ENCODE measurements at places on chromosomes 2 and 18.
A peak's percentile ranks its signal among the peaks of the same experiment; 100 is the strongest.

GRCh38 chr2:65424391-65424790, 8.0 kb downstream of the SPRED2 start:
- DNase-seq = no peak

DNA sequence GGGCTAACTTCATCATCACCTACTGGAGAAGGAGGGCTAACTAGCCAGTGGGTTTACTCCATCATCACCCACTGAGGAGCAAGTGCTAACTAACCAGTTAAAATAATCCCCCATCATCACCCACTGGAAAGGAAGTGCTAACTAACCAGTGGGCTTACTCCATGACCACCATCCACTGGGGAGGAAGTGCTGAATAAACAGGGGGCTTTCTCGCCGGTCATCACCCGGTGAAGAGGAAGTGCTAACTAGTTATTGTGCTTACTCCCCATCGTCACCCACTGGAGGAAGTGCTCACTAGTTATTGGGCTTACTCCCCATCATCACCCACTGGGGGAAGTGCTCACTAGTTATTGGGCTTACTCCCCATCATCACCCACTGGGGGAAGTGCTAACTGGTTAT, 124.4 kb upstream of the SALL3 start:
- DNase-seq = no peak

DNA sequence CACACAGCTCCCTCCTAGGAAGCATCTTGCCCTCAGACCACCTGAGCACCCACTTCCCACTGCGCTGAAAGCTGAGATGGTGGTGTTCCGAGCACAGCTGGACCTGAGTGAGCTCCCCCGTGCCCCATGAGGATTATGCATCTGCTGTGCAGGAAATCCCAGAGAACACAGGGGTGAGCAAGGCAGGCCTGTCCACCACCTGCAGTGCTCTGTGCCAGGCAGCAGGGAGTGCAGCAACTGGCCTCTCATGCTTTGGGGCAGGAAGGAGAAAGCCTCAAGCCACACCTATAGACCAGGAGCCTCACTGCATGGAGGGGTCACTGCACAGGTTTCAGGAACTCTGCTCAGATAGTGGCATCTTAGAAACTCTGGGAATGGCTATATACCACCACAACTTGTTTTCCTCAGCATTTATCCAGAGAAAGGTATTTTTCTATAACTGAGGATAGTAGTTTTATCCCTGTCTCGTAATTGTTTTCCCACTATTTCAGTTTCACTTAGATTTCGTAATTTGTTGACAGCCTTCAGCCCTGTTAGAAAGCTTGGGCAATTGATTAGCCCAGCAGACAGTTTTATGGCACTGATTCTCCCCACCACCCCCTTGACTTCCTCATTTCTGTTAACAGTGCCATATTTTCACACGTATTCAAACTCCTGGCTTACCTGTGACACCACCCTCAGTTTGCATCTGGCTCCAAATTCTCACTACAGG, 144.3 kb upstream of the DAPL1 start:
- no peak for DNase-seq

DNA sequence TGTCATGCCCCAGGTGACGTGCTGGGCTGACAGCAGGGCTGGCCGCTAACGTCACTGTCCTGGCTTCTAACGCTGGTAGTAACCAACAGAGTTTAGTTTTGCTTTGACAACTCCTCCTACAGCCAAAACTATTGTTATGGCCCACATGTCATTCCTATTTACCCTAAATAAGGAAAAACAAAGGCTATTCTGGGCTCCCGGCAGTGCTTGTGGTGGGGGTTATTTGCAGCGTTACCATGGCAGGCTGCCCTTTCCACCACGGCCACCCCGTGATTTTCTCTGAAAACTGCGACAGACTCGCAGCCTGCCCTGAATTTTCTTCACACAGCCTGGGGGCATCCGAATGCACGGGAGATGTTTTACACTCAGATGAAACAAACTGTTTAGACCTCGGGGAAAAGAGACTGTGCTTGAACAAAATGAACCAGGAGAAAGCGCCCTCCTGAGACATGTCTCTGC, 115.2 kb downstream of the FAM210A start:
- DNase-seq = peak; percentile 13

- DNase-seq = no peak
Observed at GRCh38 chr2:99275882-99276281, 20.4 kb upstream of the LYG2 start.

GRCh38 chr2:84194949-84195644, 264.0 kb downstream of the SUCLG1 start:
- no peak for DNase-seq

- DNase-seq = no peak
Observed at GRCh38 chr18:40120796-40121391, 1834.1 kb upstream of the PIK3C3 start.

GRCh38 chr2:19255481-19255880, 102.9 kb downstream of the OSR1 start:
- no peak for DNase-seq

DNA sequence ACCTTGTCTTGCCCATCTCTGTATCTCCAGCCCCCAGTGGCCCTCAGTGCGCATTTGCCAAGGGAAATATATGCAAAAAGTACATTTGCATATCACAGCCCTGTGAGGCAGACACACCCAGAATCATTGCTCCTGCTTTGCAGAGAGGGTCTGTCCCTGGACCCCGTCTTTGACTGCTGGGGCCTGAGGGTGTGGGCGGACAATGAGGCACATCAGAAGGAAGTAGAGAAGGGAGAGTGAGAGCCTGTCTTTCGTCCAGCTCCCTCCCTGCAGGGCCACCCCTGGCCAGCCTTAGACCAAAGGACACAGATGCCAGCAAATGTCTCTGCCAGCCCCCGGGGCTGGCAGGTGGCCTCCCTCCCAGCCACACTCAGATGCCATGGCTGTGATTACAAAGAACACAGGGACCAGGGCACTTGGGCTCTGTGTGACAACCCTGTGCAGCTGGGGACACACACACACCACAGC, 516.2 kb upstream of the MYT1L start:
- DNase-seq = no peak

- DNase-seq = no peak
Observed at GRCh38 chr2:157164370-157164769, 93.1 kb upstream of the GALNT5 start.

DNA sequence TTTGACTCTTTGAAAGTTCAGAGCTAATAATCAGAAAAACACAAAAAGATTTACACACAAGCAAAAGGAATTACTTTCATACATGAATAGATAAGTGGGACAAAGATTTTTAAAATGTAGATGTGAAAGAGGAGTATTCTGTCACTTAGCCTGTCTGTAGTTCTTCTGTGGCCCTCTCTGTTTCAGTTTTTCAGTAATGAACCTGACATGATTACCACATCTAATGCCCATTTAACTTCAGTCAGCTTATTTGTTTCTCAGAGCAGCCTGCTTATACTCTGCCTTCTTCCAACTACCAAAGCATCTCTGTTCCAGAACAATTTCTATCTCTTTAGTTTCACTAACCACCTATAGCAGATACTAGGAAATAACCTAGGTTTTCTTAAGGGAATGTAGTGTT, 34.4 kb upstream of the ACADL start:
- no peak for DNase-seq

GRCh38 chr2:143906850-143907249, 613.1 kb downstream of the ZEB2 start:
- DNase-seq = no peak

GRCh38 chr2:78992451-78992806, 33.1 kb upstream of the REG3G start:
- DNase-seq = no peak

GRCh38 chr2:96788442-96789244, 27.4 kb upstream of the CNNM3 start:
- DNase-seq = peak; percentile 2

DNA sequence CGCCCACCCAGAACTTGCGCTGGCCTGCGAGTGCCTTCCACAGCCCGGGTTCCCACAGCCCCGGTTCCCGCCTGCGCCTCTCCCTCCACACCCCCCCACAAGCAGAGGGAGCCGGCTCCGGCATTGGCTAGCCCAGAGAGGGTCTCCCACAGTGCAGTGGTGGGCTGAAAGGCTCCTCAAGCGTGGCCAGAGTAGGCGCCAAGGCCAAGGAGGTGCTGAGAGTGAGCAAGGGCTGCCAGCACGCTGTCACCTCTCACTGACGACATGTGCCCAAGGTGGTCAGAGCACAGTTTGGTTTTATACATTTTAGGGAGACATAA, 15.3 kb upstream of the PXDN start:
- no peak for DNase-seq

DNA sequence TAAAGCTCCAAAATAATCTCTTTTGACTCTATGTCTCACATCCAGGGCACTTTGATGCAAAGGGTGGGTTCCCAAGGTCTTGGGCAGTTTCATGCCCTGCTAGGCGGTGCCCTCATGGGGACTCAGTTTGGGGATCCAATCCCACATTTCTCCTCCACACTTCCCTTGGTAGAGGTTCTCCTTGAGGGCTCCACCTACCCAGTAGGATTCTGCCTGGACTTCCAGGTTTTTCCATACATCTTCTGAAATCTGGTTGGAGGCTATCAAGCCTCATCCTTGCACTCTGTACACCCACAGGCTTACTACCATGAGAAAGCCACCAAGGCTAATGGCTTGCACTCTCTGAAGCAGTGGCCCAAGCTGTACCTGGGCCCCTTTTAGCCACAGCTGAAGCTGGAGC, 49.8 kb upstream of the ERMN start:
- DNase-seq = no peak

DNA sequence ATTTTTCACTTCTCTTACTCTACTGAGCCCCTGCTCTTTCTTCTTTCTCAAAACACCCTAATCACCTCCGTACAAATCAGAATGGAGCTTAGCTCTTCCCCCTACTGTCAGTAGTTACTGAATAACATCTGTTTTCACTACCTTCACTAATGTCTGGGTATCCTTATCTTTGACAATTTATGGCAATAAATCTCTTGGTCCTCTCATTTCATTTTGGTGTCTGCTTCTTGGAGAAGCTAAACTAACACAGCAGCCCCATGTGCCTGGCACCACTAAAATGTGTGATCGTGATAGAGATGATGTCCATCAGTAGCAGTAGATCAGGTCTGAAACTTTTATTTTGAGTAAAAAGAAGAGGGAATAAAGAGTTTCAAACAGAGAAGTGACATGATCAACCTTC, 496.5 kb downstream of the PID1 start:
- DNase-seq = no peak

GRCh38 chr2:39620067-39620466, 45.6 kb upstream of the TMEM178A start:
- DNase-seq = peak; percentile 90

- DNase-seq = no peak
Observed at GRCh38 chr2:48116497-48116896, 210.2 kb upstream of the FBXO11 start.

DNA sequence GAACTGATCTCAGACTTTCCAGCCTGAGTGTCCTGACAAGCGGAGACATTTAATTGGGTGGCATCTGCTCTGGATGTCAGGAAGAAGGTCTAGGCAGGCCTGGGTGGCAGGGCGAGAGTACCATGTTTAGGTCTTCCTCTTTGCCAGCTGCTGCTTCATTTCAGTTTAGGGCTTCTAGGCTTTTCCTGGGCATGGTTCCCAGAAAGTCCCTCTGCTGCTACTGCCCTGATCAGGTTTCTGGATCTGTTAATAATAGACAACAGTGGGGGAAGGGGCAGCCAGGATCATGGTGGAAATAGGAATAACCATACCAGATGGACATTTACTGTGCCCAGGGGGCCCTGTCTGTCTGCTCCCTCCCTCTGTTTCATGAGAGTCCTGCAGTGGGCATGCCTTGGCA, 2.3 kb upstream of the PLCD4 start:
- DNase-seq = peak; percentile 45

- DNase-seq = no peak
Observed at GRCh38 chr2:70935468-70936164, at the start of gene ATP6V1B1. ATP6V1B1 (plus strand) TSS chr2:70935900; CDS start chr2:70935955, 55 bp downstream.

DNA sequence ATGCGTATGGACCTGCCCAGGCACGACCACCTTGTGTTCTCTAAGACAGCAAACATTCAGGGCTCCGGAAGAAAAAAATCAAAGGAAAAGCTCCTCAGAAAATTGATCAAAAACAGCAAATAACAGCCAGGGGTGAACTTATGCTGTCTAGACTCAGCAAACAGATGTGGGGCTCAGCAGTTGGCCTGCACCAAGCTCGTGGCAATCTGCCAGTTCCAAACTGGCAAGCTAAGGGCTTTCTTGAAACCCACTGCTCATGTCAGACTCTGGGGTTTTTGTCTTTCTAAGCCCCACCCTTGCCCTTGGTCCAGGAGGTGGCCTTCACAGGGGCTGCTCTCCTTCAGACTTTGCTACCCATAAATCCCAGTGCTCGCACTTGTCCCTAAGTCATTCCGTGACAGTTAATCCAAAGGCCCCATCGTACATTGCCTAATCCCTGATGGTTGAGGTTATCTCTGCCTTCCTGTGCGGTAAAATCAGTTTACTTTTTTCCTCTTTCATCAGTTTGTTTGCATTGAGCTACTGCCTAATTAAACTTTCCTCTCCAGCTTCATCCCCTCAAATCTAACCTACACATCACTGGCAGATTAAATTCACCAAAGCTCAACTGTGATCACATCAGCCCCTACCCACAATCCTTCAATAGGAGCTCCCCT, 408.0 kb downstream of the LRATD1 start:
- no peak for DNase-seq

- no peak for DNase-seq
Observed at GRCh38 chr2:126792993-126793392, 105.7 kb upstream of the TEX51 start.

DNA sequence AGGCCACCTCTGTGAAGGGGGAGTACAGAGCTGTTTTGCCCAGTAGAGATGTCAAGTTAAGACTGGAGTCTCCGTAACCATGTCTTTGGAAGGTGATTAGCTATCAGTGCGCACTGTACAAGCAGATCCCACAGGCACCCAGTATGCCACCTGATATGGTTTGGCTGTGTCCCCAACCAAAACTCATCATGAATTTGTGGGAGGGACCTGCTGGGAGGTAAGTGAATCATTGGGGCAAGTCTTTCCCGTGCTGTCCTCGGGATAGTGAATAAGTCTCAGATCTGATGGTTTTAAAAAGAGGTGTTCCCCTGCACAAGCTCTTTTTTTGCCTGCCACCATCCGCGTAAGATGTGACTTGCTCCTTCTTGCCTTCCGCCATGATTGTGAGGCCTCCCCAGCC, 90.2 kb downstream of the ACTR2 start:
- peak; percentile 2 for DNase-seq

DNA sequence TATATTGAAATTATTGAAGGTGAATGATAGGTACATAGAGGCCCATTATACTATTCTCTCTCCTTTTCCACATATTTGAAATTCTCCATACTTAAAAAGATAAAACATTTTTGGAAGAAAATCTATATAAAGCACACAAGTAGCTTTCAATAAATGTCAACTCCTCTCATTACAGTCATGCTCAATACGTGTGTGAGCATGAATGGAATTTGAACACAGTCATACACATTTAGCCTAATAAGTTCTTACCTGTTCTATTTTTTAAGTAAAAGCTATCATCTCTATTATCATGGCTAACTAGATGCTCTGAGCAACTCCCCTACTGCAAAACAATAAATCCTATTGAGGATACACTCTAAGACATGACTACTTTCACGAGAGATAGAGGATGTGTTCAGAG, 41.9 kb upstream of the SPATS2L start:
- DNase-seq = no peak
